ENCODE measurements at places on chromosomes 1 and 21.

- DNase-seq = no peak
These were observed 265.1 kb upstream of the CAMK1G start for GRCh38 chr1:209318181-209319056.

DNA sequence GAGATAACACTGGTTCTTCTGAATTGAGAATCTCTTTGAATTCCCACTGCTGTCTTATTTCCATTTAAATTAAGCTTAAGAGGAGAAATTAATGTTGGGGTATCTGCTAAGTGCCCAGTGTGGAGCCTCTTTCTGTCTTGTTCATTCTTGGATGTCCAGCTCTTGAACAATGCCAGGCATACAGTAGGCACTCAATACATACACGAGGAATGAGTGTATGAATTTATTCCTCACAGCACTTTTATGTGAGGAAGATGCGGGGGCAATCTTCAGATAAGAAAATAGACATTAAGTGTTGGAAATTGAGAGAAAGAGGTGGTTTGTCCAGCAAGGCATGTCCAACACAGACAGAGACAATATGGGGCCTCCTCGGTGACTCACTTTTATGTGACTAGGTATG is 11.8 kb upstream of the ATF3 start:
- DNase-seq = no peak

DNA sequence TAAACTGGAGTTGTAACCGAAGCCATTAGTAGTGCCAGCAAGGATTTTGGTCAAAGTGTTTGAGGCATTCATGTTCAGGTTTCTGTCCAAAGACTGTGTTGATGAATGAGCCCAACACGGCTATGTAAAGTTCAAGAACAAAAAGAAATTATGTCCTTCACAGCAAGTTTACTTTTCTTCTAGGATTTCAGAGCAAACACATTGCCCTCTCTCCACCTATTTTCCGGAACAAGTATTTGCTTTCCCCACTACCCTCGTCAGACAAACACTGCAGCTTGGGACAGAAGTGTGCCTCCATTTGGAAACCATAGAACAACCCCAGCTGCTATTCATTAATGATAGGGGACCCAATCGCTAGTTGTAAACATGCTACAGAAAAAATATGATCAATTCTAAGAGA is 151.4 kb upstream of the C1orf105 start:
- no peak for DNase-seq

- DNase-seq = no peak
These were observed 393 bp downstream of the LYSMD1 start for GRCh38 chr1:151165281-151165737.

DNA sequence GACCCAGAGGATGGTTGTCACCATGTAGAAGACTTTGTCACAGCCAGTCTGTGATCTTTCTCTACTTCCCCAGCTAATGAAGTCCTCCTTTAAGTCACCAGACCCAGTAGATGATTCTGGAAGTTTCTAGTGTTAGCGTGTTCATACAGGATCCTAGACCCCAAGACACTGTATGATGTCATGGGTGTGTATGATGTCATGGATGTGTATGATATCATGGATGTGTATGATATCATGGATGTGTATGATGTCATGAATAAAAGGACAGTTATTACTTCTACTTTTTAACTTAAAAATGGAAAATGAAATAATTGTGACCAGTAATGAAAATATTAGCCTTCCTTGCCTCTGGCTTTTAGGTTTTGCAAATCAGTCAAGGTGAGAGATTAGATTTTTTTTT is 260.0 kb downstream of the FMN2 start:
- DNase-seq = no peak

DNA sequence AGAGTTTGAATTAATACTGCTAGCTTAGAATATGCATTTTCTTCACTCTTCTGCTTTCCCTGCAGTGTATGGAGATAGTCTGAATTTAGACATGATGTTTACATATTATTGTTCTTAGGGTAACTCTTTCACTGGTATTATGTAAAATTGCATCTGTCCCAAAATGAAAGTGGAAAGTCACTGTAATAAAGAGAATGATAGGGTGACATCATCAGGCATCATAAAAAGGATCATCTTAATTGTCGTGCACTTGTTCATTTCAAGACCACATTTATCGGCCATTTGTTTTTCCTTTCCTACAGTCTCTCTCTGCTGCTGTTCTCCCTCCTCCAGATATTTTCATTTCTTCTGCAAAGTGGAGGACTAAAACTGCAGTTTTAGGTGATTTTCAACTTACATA is 61.9 kb upstream of the ZNF281 start:
- no peak for DNase-seq

DNA sequence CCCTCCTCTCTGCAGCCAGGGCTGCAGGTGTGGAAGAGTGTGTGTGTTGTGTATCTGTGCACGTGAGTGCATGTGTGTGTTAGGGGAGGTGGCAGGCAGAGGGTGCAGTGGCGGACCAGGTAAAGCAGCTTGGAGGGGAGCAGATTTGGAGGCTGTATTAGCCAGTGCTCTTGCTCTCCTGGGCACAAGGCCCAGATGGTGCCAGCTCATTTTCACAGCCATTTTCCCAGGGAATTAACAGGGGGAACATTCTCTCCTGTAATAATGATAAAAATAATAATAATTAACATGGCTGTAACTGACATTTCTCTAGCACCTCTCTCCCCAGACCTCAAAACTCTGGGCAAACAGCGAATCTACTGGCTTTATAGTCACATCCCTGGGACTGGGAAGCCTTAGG is 43.6 kb downstream of the LRRN2 start:
- no peak for DNase-seq

DNA sequence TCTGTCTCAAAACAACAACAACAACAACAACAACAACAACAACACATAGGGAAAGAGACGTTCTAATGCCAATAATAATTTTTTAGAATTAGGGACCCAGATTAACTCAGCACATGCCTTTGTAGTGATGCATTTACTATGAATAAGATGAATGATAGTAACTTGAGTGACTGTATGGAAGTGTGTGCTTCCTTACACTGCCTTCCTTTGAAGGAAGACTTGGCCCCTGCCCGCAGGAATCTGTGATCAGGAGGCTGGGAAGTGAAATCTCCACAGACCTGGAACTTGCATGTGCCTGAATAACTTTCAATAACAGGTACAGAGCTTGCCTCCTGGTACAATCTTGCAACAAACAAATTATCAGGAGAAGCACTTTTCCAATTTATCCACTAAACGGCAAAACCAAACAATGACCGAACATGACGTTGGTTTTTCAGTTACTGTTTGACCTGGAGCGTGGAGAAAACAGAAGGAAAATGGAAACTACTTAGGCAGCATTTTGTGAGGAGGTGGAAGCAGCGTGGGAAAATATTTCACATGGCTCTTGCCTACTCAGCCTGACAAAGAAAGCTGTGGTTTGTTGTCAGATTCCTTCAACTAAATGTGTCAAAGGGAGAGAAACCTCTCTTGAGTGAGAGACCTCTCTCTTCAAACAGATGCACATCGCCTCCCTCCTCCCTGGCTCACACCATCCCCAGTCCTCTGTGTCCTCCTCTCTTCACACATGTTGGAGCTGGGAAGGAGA is 10.1 kb upstream of the ABCA4 start:
- no peak for DNase-seq

All from CD4-positive, alpha-beta T cell treated with Interleukin-2 at 100 ng/mL for 4 hours (primary cell).